Foreskin keratinocyte (primary cell): ENCODE measurements at places on chromosomes 1 and 21. TPM values are rescaled to one million over a fixed set of nuclear protein-coding genes. Genes with fewer than 3 reads are reported as not detected.

GRCh38 chr1:117930484-117930883, 945 bp downstream of the WDR3 start:
- no peak for DNase-seq

GRCh38 chr1:30412241-30413110, 310.9 kb downstream of the MATN1 start:
- DNase-seq, result no peak

DNA sequence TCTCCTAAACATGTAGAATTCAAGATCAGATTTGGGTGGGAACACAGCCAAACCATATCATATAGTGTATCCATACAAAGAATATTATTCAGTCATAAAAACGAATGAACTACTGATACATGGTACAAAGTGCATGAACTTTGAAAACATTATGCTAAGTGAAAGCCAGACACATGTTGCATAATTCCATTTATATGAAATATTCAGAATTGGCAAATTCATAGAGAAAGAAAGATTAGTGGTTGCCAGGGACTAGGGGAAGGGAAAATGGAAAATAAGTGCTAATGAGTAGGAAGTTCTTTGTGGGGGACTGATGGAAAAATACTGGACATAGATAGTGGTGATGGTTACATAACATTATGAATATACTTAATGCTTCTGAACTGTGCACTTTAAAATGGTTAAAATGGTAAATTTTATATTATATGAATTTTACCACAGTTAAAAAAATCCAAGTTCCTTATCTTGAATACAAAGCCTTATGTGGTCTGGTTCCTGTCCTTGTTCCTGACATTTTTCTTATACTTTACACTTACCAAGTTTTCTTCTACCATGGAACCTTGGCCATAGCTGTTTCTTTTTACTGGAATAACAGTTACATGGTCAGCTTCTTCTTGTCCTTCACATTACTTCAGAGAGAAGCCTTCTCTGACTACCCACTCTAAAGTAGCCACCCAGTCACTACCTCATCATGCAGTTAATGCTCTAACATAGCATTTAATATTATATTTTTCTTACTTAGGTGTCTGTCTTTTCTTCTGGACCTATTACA, 64.0 kb downstream of the CCDC18 start:
- no peak for DNase-seq

The PDC gene
- total RNA-seq, result not detected in 2 replicates

DNA sequence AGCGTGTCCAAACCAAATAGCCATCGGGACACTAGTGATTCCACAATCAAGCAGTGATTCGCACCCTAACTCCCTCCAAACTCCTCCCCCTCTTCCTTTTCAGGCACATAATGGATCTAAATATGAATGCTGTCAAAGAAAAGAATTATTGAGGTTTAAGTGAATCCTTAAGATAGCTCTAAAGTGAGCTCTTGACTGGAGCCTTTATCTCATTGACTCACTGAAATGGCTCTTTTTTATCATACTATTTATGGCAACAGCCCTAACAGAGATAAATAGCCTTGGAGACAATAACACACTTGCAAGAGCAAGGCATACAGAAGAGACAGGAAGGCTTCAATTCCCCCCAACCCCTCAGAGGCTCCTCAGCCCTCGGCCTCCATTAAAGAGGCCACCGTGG, 143.3 kb downstream of the PLXNA2 start:
- DNase-seq, result no peak

DNA sequence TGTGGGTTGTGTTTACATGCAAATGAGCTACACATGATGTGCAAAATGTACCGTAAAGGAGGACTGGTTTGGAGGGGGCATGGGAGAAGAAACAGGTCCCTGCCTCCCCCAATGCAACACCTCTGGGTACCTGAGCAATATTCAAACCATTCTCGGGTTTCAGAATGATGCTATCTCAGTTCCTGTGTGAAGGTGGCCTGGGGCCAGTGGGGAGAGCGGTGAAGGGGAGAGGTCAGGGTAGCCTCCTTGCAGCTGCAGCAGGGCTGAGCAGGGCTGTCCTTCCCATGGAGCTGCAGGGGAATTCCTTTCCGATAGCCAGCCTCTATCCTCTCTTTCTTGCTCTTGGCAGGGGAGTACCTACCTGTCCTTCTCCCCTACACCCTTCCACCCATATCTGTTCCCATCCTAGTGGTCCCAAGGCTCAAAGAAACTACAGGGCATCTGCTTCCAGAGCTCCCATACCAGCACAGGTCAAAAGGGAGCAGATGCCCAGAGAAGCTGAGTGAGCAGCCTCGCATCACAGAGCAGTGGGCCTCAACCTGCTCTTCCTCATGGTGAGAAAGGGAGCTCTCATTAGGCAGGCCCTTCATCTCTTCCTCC, 11.9 kb downstream of the MEF2D start:
- no peak for DNase-seq

- DNase-seq, result no peak
These were observed 97.4 kb downstream of the SYF2 start for GRCh38 chr1:25134801-25135461.

- no peak for DNase-seq
These were observed 101.3 kb upstream of the ESRRG start for GRCh38 chr1:216824511-216824910.

The S100A10 gene
- 1,585 and 1,601 TPM in 2 replicates for total RNA-seq

- no peak for DNase-seq
These were observed 19.0 kb downstream of the MAPKAPK2 start for GRCh38 chr1:206703661-206704060.

- peak; percentile 29 for DNase-seq
These were observed 129.5 kb downstream of the TENT5C start for GRCh38 chr1:117735045-117735992.

- peak; percentile 90 for DNase-seq
These were observed 7.3 kb downstream of the UQCRHL start for GRCh38 chr1:15799928-15800835.

- DNase-seq, result peak; percentile 70
These were observed 20.8 kb downstream of the PHLDA3 start for GRCh38 chr1:201447903-201448871.

- peak; percentile 42 for DNase-seq
These were observed 70.8 kb downstream of the SCCPDH start for GRCh38 chr1:246794828-246795671.

The PTAFR gene
- 5.9 and 6.7 TPM in 2 replicates for total RNA-seq

GRCh38 chr1:179262183-179262582, 31.4 kb upstream of the SOAT1 start:
- DNase-seq, result no peak

The PRKAA2 gene
- total RNA-seq, result 0.18 and 0.20 TPM in 2 replicates

DNA sequence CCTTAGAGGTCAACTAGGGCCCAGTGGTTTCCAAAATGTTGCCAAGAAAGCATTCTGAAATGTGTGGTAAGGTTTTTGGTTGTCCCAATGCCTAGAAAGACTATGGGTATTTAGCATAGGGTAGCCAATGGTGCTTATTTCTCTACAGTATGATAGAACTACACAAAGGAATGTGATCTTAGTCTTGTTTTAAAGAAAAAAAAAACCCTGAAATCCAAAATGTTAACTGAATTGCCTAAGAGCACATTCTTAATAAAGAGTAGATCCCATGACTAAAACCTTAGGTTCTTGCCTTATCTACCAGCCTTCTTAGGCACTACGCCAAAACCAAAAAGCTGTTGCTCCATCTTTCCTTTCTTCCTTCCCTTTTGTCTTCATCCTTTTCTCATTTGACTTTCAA, 428.2 kb downstream of the MRPL39 start:
- no peak for DNase-seq

GRCh38 chr1:164423136-164423535, 135.8 kb upstream of the PBX1 start:
- peak; percentile 7 for DNase-seq

GRCh38 chr1:236416165-236416564, 22.1 kb downstream of the EDARADD start:
- no peak for DNase-seq

The ODF2L gene
- 30.8 and 31.1 TPM in 2 replicates for total RNA-seq

The OR2T10 gene
- not detected in 2 replicates for total RNA-seq

DNA sequence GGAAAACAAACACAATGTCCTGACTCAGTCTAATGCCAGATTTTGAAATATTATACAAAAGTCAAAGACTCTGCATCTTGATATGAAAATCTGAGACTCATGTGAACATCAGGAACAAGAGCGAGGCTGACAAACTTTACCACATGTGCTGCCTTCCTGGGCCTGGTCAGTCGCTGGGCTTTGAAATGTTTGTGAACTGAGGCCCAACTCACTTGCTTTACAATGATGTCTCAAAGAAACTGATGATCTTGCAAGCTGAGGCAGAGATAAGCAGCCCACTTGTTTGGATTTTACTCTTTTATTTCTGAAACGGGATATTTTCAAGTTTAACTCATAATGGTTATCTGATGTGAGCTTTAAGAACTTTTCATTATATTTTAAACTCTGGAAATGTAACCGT, 2.1 kb downstream of the BCAR3 start:
- DNase-seq, result no peak

DNA sequence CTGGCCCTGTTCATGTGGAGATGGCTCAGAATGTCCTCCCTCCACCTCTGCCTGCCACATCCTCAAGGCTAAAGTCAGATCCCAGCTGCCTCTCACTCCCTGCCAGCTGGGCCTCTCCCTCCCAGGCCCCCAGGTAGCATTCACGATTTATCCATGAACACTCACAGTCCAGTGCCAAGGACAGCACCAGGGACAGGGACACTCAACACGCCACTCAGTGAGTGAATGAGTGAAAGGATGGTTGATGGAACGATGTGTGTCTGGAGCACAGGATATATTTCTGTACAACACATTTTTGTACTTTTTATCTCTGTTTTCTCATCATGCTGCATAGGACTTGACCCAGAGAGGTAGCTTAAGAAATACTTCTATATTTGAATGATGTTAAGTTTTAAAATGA, 10.1 kb downstream of the CYP4A11 start:
- no peak for DNase-seq

The LAMC2 gene
- 3,836 and 7,314 TPM in 2 replicates for total RNA-seq

The SPATA1 gene
- 0.51 and 0.56 TPM in 2 replicates for total RNA-seq

GRCh38 chr21:42835211-42835610, 44.1 kb downstream of the WDR4 start:
- no peak for DNase-seq

DNA sequence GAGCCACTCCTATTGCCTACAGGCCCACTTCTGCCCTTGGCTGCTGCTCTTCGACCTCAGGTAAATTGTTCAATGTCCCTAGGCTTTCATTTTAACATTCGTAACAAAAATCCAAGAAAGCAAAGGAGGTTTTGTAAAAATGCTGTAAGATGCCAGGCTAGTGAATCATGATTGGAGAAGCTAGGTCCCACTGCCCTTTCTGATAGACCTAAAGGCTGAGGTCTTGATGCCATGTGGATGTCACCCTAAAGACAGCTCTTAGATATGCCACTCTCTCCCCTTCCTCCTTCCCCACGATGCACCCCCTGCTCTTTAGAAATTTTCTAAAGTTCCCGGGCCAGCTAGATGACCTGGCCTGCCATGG, 9.9 kb upstream of the TMEM39B start:
- DNase-seq, result no peak

GRCh38 chr1:86516335-86516734, 30.5 kb upstream of the CLCA4 start:
- no peak for DNase-seq

DNA sequence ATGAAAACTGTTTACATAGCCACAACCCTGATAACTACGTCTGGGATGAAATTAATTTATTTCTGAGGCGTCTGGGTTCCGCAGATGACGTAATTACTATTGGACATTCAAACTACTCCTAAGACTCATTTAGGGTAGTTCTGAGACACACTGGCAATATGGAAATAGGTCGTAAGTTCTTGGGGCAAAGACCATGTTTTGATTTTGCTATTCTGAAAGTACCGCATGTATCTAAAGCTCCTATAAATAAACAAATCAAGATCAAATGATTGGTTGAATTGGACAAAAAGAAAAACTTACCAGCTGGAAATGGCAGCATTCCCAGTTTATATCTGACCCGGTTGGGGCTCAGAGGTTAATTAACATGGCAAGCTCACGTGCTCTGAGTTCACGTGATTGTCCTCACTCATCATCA, 74.3 kb downstream of the DHRS3 start:
- no peak for DNase-seq

The CFAP141 gene
- not detected in 2 replicates for total RNA-seq

GRCh38 chr1:208280681-208281450, 36.7 kb upstream of the PLXNA2 start:
- DNase-seq, result no peak

DNA sequence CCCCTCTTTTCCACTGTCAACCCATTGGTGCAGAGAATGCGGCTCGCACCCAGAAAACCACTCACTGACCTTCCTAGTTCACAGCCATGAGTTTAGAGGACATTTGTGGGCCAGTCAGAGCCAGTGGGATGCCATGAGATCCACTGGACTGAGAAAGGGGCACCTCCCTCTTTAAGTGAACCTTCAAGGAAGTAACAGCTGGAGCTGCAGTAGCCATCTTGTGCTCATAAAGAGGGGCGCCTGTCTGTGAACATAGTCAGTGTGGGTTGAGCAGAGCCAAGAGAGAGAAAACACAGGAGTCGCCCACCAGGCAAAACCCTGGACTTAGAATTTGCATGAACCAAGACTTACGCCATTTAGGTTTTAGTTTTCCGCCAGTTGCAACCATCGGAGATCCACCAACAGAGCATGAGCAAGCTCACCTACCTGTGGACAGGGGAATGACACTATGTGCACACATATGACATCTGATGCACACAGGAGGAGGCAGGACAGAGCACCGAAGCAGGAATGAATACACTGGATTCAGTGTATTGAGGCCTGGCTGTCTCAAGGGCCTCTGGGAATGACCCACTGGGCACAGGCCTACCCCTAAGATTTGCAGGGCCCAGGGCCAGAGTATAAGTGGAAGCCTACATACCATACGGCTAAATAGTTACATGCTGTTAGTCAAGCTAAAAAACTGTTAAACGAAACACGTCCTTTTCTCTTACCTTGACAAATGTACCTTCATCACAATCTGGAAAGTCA, 151.6 kb downstream of the GRIK3 start:
- DNase-seq, result no peak
